Stimulated activated CD4-positive, alpha-beta T cell treated with anti-CD3 and anti-CD28 coated beads, Interleukin-1b, Interleukin-23, amount 100 ng/mL, for 1 hour (primary cell): ENCODE measurements at places on chromosomes 11 and 22.

DNA sequence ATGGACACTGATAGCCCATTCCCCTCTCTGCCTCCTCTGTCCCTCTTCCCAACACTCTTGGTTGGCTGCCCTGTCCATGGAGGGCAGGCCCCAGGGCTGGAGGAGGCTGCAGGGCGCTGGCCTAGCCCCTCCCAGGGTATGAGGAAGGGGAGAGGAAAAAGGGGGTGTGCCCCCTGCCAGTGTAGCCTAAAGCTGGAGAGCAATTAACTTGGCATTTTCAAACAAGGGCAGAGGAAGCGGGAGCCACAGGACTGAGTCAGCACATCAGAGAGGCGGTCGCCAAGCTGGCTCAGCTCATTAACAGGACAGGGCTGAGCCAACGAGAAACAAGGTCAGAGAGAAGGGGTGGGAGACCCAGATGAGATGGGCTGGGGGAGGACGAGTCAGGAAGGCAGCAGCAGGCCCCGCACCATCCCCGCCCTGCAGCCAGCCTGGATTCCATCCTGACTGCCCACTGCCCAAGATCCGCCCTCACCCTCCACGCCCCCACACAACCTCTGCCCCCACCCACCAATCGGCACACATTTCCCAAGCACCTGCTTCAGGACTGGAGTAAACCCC is 76.3 kb downstream of the BUD13 start:
- no peak for DNase-seq

DNA sequence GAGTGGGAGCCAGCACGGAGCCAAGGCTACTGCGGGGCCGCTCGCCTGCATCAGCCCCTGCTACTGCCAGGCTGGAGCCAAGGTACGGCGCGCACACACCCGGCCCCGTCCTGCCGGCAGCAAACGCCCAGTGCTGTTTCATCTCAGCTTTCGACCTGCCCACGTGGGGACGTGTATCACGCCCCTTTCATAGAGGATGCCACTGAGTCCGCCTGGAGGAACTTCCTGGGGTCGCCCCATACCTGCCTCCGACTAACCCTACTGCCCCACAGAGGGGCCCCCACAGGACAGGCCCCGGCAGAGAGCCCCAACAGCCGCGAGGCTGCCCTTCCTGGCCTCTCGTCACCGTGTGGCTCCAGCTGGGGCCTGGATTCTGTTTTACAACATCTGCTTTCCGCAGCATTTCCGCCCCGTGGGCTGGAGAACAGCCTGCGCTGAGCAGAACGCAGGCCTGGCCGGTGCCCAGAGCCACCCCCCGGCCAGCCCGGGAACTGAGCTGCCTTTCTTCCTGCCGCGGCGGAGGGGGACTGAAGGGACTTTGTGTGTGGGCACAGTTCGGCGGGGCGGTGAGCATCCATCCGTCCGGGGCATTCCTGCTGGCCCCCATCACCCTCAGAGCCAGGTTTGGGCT is 22.9 kb upstream of the ARHGAP8 start:
- DNase-seq = no peak

- no peak for DNase-seq
These were observed 30.1 kb downstream of the CACNA1I start for GRCh38 chr22:39600491-39601179.

DNA sequence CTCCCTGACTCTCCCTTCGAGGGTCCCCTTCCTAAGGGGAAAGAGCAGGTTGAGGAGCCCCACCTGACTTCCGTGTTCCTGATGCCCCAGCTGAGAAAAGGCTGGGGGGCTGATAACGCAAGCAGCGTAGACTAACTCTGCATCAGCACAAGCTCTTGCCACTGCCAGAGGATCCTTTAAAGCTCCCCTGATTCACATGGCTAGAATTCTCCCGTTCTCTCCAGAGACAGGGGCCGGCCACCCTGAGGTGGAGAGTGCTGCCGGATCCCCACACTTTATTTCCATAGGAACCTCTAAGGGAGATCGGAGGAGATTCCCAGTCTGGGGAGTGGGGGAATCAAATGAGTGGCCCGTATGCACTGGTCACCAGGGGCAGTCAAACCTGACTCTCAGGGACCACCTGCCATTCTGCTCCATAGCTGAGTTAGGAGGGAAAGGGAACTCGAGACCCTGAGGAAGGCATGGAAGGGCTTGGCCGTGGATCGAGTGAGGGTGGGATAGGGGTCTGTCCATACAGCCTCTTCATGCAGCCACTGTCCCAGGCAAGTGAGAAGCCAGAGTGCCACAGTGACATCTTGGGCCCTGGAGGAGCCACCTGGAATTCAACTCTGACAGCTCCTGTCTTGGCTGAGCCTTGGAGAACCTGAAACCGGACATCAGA is 1.4 kb upstream of the VSIG10L2 start:
- no peak for DNase-seq

GRCh38 chr11:15821451-15821850 is 534.9 kb downstream of the SOX6 start:
- no peak for DNase-seq

GRCh38 chr22:23094695-23095681 is 24.7 kb downstream of the GNAZ start:
- no peak for DNase-seq

DNA sequence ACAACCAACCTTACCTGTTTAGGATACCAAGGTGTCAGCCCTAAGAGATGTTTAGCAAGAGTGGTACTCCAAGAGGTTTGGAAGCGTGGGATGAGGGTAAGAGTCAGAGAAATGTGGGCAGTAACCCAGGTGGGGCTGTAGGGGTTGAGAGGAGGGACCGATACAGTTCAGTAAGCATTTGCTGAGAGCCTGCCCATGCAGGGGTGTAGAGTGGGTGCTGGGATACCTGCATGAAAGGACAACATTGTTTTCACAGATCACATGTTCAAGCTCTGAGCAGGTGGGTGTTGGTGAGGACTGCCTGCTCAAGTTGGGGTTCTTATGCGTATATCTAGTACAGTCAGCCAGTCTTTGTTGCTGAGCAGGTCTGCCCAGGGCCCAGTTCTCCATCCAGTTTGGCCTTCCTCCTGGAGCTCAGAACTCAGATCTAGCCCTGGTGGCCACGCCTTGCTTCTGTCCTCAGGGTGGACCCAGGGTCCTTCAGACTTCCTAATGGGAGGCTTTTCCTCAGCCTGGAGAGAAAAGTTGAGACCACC is 14.8 kb downstream of the PPFIBP2 start:
- no peak for DNase-seq

DNA sequence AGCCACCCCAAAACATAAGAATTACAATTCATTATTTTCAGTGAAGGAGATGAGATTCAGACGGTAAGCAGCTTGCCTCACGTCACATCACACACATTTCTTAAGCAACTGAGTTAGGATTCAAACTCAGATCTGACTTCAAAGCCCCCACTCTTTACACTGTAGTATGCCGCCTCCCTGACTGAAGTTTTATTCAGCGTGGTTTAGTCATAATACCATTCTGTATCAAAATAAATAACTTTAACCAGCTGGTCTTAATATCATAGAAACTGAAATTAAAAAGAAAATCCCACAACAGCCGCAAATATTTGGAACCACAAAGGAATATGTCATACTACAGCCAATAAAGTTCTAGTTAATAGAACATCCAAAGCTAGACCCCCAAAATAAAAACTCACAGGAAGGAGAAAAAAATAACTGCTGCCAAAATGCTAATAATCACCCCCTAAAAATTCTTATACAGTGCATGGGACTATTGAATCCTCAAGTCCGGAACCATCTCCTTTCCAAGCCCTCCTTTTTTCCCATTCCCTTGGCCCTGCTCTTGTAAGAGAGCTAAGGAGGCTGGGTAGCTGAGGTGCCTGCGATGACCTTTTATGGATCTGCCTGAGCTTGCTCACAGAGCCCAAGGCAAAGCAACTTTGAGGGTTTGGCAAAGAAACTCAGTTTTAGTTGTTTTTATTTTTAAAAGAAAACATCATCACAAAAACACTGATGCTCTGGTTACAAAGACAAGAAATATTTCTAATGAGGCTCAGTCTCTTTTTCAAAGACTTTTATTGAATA is 334.5 kb downstream of the TTC28 start:
- no peak for DNase-seq

DNA sequence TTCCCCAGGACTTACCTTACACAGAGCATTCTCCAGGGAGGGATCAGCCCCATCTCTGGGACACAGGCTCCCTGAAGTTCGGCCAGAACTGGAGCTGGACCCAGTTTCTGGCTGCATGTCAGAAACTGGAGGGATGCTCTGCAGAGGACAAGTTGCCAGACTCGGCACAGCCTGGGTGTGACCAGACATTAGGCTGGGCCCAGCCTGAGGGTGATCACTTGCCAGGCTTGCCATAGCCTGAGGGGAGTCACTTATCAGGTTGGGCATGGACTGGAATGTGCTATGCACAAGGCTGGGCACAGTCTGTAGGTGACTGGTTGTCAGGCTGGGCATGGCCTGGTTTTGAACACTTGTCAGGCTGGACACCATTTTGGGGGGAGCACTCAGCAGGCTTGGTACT is 30.7 kb upstream of the STK33 start:
- no peak for DNase-seq

GRCh38 chr11:128496249-128496648 is 91.1 kb downstream of the ETS1 start:
- DNase-seq = no peak

GRCh38 chr22:31496735-31497146 is 405 bp downstream of the SFI1 start:
- DNase-seq = no peak

GRCh38 chr11:45225961-45226871 is 59.9 kb downstream of the SYT13 start:
- no peak for DNase-seq

DNA sequence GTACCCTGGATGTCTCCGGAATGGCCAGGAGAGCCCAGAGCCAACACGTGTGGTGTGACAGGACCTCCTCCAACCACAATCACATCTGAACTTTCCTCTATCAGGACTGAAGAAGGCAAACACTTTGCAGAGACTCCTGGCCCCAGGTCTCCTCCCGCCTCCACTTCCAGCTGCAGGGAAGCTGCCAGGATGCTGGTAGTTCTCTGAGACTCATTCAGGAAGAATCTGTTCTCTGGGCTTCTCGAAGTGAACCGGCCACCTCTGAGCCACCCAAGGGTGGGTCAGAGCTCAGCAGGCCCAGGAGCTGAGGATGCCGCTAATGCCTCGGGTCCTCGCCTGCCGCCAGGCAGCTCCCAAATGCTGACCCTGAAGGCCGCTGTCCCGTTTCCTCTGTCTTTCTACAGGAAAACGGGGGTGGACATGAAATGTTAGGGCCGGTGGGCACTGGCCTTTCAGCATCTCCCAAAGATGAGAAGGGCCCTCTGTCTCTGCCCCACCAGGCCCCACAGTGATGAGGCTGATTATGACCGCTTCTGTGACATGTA is 789.9 kb downstream of the BRD1 start:
- DNase-seq = no peak

DNA sequence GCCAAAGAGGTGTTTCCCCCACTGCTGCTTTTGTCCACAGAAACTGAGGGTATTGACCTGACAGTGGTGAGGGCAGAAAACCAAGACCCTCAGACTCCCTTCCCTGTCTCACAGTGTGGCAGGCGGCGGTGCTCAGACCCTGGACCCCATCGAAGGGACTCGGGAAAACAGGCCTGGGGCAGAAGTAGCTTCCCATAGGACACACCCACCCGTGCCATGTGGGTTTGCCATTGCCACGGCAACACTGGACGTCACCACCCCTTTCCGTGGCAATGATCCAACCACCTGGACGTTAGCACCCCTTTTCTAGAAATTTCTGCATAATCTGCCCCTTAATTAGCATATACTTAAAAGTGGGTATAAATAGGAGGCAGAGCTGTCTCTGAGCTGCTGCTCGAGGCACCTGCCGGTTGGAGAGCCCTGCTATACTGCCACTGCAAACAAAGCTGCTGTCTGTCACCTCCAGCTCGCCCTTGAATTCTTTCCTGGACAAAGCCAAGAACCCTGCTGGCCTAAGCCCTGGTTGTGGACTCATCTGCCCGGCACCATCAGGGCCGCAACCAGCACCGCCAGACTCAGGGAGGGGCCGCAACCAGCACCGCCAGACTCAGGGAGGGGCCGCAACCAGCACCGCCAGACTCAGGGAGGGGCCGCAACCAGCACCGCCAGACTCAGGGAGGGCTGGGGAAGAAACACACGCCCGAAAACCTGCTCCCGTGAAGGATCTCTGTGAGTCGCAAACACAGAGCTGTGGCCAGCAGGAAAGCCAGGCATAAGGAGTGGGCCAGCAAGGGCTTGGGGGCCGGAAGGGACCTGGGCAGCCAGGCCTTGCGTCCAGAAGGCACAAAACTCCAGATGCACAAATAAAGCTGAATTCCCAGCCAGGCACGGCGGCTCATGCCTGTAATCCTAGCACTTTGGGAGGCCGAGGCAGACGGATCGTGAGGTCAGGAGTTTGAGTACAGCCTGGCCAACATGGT is 10.4 kb downstream of the MLC1 start:
- DNase-seq = no peak

- DNase-seq = no peak
These were observed 45.3 kb upstream of the HMGXB4 start for GRCh38 chr22:35212009-35212408.

DNA sequence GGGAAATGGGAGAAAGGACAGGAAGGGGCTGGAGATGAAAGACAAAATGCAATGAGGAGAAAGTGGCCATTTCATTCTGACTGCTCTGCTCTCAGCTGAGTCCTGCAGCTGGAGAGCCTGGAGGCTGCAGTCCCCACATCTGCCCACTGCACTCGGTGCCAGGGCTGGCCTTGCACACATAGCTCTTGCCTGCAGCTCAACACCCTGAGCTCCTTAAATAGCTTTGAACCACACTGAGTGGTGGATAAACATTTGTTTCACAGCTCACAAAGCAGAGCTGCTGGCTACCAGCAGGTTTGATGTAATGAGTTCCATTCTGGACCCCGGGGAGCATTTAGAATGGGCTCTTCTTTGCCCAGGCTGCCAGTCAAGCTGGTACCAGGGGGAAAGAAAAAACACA is 426.1 kb upstream of the CADM1 start:
- DNase-seq = no peak

- no peak for DNase-seq
These were observed 78.4 kb downstream of the CDKN1C start for GRCh38 chr11:2807025-2807681.

DNA sequence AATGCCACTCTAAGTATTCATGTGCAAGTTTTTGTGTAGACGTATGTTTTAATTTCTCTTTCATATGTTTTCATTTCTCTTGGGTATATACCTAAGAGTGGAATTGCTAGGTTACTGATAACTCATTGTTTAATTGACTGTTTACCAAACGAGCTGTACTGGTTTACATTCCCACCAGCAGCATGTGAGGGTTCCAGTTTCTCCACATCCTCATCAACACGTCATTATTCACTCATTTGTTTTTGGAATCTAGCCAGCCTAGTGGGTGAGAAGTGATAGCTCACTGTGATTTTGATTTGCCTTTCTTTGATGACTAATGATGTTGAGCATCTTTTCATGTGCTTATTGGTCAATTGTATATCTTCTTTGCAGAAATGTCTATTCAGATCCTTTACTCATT is 4.0 kb downstream of the ANKRD13D start:
- no peak for DNase-seq

GRCh38 chr11:120500414-120501071 is 11.0 kb upstream of the GRIK4 start:
- no peak for DNase-seq
